Stimulated activated CD4-positive, alpha-beta T cell treated with anti-CD3 and anti-CD28 coated beads, TNF-alpha, amount 100 ng/mL, for 4 hours (primary cell): ENCODE measurements at places on chromosomes 1 and 21.

DNA sequence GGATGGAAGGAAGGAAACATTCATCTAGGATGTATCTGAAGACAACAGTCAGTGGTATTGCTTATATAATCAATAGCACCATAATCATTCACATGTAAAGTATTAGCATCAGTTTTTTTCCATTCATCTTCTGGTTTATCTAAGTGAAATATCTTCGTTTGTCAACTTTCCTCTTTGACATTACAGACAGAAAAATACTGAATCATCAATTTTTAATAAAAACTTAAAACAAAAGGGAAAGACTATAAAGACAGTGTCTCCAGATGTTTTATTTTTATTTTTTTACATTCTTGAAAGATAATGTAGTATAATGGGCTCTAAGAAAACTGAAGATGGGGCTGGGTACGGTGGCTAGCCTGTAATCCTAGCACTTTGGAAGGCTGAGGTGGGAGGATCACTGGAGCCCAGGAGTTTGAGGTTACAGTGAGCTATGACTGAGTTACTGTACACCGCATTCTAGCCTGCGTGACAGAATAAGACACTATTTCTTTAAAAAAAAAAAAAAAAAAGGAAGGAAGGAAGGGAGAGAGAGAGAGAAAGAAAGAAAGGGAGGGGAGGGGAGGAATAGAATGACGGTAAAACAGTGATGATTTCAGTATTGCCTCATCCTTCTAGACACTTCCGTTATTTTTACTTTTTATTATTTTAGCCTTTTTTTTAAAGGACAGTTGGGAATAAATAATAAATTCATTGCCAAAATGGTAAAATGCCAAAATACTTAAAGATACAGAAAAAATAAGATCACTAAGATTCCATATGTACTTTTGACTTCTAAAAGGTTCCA, 89.5 kb downstream of the NRIP1 start:
- no peak for DNase-seq

GRCh38 chr1:72037745-72038343, 244.5 kb downstream of the NEGR1 start:
- no peak for DNase-seq

DNA sequence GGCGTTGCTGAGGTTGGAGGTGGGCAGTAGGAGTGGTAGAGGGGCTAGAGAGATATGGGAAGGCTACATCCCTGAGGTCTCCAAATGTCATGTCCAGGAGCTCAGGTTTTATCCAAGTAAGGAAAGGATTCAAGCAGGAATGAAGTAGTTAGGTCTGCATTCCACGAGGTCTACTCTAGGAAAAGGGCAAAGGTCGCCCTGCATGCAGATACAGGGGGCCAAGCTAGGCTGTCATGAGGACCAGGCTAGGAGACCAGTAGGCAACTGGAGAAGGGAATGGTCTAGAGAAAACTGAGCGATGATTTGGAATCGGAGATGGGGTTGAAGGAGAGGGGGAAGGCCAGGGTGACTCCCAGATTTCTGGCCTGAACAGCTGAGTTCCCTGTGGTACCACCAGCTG, 48.7 kb downstream of the IRF2BP2 start:
- no peak for DNase-seq

GRCh38 chr21:31752352-31752751, 20.4 kb upstream of the SCAF4 start:
- DNase-seq: no peak

DNA sequence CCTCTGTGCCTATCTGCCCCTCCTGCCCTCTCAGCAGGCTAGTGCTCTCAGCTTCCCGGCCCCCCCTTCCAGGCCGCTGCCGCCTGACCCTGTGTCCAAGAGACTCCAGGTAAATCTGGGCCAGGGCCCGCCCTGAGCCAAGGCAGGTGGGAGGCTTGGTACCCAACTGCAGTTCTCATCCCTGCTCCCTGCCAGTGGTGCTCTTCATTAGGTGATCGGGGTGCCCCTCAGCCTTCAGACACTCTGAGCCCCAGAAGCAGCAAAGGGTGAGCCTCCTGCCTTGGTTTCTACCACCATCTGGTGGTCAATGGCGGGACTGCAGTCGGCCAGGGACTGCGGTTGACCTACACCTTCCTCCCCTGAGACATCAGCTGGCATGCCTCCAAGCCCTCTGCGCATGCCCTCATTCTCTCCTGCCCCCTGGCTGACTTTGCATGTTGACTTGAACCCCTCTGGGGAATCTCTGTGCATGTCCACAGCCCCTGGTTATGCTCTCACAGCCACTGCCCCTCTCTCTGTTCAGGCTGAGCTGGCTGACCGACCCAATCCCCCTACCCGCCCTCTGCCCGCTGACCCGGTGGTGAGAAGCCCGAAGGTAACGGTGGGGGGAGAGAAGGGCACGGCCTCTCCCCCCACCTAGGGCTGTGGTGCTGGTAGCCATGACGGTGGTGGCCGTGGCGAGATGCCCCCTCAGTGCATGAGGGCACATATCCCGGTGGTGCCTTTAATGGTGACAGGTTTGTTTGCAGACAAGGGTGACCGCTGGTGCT, 2.0 kb upstream of the EFNA4 start:
- DNase-seq: peak; percentile 96

DNA sequence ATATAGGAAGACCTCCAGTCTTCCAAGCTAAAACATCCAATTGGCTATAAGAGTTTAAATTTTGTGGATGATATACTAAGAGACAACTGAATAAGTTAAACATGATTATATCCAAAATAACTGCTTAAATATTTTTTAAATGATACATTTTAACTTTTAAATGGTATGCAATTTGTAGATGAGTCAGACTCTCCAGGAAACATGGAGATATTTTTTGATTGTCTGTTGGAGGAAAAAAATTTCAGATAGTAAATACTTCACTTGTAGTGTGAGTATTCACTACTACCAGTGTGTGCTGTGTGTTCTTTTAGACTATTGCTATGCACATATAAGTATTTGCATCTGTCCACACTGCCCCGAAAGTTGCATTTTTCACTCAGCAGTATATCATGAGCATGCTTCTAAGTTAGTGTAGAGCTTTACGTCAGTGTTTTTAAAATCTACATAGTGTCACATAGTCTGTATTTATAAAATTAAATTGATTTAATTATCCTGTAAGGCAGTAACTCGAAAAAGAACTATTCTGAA, 91.1 kb downstream of the USP25 start:
- DNase-seq: no peak

DNA sequence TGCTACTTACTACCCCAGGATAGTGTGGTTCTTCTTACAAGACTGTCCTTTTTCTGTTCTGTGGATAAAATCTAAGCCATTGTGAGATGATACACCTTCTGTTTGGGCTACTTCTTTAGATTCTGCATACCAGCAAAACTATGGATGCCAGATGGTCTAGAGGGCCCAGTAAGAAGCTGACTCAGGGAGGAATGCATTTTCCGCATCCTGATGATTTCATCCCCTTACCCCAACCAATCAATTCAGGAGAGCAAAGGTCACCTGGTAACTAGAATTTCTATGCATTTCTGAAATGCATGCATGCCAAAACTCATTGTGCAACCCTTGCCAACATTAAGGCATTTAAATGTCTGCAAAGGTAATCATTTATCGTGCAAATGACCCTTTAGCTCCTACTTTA, 285.7 kb upstream of the ZP4 start:
- no peak for DNase-seq

DNA sequence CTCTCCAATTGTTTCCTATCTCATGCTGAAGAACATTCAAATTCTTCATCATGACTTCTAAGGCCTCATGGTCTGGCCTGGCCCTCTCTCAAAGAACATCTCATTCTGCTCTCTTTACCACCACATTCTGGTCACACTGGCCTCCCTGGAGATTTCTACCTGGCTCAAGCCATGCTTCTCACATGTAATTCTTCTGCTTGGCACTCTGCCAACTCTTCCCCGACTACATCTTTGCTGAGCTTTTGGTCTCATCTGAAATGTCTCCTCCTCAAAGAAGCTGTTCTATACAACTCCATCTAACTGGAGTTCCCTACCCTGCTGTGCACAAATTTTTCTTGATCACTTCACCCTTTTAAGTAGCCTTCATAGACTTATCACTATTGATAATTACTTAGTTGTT, 1.4 kb upstream of the TBX19 start:
- no peak for DNase-seq

DNA sequence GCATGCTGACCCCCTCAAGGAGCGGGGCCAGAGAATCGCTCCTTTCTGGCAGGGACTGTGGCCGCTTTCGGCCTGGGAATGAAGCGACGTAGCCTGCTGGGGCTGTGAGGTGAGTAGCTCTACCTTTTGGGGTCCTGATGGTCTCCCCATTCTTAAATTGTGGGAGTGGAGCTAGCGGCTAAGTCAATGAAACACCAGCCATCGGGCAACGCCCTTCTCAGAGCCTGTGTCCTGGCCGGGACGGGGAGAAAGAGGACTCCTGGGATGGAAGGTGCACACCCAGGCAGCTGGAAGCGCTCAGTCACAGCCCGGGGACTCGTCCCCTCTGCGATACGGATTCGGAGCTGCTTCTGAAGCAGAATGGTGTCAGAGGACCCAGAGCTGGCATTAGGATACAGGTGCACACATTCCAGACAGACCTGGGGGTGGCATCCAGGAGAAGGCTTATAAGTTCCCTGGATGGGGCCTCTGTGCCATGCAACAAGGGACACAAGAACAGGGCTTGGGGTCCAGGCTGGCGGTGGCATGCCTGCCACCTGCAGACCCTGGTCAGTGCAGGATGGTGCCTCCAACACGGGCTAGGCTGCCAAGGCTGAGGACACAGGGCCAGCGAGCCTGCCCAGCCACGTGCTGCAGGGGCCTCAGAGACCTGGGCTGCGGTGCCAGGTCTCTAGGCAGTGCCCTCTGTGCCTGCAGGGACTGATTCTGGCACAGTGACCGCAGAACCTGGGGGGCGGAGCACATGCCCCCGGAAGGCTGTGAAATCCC, 945 bp upstream of the WNT9A start:
- DNase-seq: no peak

GRCh38 chr1:110424699-110425611, 17.5 kb upstream of the LAMTOR5 start:
- DNase-seq: no peak

DNA sequence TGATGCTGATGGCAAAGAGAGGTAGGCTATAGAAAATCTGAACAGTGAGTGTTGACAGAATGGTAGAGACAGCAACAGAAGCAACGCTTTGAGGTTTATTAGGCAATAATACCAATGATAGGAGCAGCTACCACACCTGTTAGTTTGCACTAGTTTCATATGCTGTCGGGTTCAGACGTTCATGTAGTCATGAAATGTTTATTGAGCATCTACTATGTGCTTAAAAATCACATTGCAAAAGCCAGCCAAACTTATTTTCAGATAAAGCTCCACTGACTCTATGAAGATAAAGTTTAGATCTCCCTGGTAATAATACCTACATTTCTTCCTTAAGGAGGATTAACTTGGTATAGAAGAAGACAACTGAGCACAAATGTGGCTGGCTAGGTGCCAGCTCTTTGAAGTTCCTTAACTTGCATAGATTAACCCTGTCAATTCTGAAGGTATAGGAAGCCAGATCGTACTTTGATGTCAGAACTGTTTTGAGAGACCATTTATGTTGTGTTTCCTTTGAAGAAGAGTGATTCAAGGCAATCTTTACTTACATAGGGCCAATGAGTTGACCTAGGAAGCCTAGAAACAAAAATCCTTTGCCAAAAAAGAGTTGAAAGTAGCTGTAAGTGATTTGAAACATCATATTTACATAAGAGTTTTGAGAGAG, 71.5 kb downstream of the DISP1 start:
- no peak for DNase-seq

DNA sequence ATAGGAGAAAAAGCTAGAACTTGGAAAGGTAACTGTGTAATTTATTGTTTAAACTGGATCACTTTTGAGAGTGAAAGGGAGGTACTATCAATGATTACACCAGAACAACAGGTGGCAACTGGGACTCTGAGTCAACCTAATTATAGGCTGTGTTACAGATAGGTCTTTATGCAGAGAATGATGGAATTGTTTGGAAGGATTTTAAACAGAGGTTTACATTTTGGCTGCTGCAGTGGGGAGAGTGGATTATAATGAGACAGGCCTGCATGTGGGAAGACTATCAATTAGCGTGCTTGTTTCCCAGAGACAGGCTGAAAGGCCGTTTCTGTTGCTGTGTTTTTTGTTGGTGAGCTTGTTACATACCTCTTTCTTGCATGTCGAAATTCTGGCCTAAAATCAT, 432.9 kb downstream of the PLA2G4A start:
- no peak for DNase-seq

- DNase-seq: no peak
These were observed at the start of gene PLEKHG5 for GRCh38 chr1:6491480-6491962. Gene PLEKHG5 (minus strand): TSS chr1:6491667. CDS start chr1:6477571, 14,096 bp downstream.

GRCh38 chr1:192852001-192852947, 43.4 kb downstream of the RGS2 start:
- no peak for DNase-seq

DNA sequence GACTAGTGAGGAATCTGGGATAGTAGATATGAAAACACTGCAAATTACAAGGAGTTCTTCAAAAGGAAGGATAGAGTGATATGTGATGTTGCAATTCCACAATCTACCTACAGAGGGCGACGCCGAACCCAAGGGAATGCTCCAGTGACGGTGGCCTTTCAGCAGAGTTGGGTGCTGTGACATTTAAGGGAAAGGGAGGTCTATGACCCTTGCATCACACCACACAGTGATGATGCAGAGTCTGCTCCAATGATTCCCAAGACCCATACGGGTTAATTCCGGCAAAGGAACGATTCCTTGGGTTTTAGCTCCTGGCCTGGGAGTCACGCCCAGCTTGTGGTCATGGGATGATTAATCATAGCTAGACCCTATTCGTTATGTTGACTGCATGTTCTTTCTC, 123.0 kb upstream of the IGSF21 start:
- no peak for DNase-seq

DNA sequence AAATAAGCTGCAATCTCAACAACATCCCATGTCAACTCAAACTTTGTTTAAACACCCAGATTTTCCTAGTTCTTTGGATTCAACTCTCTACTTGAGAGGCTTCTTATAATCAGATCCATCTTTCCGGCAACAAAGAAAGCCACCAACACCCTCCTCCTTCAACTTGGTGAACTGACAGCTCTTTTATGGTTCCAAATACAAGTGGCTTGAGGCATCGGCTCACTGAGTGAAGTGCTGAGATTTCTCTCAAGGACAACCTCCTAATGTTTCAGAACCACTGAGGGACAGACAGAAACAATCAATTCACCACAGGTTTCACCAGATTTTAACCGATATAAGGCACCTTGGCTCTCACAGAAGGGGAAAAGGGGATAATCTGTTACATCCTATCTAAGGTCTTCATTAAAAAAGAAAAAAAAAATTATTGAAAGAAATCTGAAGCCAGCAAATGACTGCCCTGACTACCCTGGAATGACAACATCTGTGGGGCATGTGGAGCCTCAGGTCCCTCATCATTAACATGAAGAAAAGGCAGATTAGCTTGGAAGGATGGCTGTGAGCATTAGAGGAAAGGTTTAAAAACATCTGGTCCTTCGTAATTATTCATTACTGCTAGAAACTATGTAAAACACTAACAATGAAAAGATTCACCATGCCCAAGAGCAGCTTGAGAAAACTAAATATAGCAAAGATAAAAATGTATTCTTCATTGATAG, 50.9 kb downstream of the PTPN14 start:
- DNase-seq: no peak
